ENCODE measurements at places on chromosomes 3 and 15. TPM values are rescaled to one million over a fixed set of nuclear protein-coding genes. Genes with fewer than 3 reads are reported as not detected.

DNA sequence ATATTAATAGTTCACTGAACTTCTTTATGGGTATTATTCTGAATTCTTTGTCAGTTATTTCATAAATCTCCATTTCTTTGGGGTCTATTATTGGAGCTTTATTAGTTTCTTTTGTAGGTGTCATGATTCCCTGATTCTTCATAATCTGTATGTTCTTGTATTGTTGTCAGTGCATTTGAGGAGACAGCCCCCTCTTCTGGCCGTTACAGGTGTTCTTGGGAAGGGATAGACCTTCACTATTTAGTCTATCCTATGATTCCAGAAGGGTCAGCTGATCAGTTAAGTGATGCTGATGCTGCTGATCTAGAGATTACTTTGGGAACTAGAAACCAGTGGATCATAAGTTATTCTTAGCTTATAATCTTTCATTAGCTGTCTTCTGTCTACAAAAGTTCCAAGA lies 34.9 kb downstream of the TMEM39A start:
- no peak for DNase-seq

DNA sequence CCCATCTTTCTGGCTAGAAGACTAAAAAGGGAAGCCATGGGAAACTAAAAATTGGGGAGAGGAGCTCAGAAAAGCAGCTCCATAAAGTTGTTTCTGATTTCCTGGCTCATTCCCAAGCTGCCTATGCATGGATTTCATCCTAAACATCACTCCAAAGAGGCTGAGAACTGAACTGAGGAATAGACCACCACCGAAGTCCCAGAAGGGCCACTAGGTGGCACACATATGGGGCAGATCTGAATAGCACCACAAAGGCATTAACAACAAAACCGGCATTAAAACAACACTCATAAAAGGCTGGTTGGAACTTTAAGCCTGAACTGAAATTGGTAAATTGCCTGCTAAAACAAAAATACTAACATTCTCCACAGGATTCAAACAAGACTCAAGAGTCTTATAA lies 106.3 kb downstream of the PLD1 start:
- no peak for DNase-seq

DNA sequence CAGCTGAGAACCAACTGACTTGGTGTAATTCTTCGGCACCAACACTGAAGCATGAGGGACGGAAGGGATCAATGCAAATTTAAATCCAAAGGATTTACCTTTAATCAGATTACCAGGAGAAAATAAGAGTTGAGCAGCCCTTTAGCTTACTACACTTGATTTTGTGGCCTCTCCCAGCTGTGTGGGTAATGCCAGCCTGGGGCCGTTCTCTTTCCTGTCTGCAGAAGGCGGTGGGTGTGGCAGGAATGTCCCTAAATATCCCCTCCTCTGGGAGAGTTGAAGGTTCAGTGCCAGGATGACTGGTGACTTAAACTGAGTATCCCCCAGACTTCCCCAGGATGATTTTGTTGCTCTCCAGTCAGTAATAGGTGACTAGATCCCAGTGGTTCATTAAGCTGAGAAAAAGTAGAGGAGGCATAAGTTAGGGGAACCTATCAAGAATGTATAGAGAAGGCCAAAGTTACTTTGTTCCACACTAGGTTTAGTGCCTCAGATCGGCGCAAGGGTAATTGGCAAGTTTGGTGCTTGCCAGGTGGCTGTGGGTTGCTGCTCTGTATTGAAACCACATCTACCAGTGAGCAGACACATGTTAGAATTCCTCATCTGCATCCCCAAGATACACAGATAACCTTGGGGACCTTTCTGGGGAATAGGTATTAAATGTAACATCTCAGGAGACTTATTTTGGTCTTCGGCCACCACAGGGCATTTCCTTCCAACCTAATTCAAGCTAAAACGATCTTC lies 23.1 kb downstream of the MAPKBP1 start:
- no peak for DNase-seq

- no peak for DNase-seq
These were observed 690.5 kb upstream of the ALCAM start for GRCh38 chr3:104676241-104676640.

DNA sequence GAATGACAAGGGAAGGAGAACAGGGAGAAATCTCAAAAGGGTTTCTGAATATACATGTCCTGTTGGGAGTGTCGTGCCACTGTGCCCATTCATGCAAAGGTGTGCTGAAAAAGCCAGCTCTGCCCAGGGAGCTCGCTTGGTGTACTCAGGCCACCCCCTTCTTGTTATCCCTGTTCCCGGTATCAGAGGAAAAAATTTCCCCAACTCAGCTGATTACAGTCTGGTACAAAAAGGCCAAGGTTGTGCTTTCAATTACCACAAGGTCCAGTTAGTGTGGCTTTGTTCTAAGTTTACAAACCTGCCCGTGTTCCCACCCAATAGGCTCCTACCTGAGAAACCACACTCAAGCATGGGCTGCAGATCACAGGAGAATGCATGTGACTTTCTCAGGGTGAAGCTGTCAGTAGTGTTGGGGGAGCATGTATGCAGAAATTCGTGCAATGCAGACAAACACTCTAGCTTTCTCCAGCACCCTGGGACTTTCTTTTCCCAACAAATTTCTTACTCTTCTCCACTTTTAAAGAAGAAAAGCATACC lies 648.5 kb downstream of the NR2F2 start:
- DNase-seq = no peak

GRCh38 chr3:151307583-151308488 lies 8.8 kb downstream of the GPR87 start:
- DNase-seq = no peak

- DNase-seq = no peak
These were observed 397.9 kb downstream of the NTRK3 start for GRCh38 chr15:87858651-87859050.

DNA sequence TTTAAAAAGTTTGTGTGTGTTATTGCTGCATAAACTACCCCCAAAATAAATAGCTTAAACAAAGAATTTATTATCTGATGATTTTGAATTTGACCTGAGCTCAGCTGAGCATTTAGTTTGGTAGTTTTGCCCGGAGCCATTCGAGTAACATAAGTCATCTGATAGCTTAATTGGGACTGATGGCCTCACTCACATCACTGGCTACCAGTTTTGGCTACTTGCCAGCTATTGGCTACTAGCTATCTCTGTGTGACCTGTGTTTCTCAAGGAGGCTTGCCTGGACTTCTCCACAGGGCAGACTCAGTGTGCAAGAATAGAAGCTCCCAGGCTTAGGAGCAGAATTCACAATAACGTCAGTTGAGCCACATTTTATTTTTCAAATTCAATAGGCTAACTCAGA lies 9.0 kb downstream of the CNTN3 start:
- no peak for DNase-seq

GRCh38 chr3:128539376-128539775 lies 46.4 kb upstream of the GATA2 start:
- no peak for DNase-seq

DNA sequence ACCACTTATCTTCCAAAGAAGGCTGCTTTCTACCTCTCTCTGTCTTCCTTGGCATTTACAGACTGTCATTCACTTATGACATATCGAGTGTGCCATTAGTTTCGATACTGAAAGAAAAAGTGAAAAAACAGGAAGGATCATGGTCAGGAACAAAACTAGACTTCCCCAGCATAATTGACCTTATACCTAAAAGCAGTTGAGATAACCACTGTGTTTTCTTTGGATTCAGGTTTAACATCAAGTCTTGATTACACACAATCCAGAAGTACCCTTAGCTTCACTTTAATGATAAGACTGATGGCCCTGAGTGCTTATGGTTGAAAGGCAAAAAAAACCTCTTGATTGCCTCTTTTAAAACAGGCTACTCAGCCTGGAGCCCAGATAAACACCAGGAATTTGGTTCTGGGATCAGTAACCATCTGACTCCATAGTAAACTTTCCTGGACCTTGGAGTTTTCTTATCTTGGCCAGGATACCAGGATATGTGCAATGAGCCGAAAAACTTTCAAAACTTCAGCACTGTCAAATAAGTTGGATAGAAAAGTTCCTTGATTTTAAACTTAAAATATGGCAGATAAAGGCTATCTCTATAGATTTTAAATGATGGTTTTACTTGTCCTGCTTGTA lies 5.0 kb upstream of the UACA start:
- DNase-seq = peak; percentile 30

Gene RHCG
- not detected for polyA plus RNA-seq

Gene TNFSF10
- 26.6 TPM for polyA plus RNA-seq

Gene MUC20
- 1.2 TPM for polyA plus RNA-seq
